HS-27A (cell line): ENCODE measurements at places on chromosomes 5 and 9.

- DNase-seq, result no peak
These were observed 98.7 kb downstream of the SLC24A2 start for GRCh38 chr9:19690128-19690527.

DNA sequence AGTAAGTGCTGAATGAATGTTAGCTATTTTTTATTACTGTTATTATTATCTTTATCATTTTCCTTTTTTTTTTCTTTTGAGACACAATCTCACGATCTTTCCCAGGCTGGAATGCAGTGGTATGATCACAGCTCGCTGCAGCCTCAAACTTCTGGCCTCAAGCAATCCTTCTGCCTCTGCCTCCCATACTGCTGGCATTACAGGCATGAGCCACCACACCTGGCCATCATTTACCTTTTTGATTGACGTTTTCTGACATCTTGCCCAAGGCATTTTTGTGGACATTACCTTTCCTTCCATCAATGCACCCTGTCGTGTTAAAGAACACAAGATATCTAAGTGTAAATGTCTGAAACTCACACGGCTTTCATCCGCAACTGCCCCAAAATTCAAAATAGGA, 138.2 kb downstream of the GAS1 start:
- no peak for DNase-seq

- no peak for DNase-seq
These were observed 804 bp downstream of the ARSI start for GRCh38 chr5:150301901-150302300.

DNA sequence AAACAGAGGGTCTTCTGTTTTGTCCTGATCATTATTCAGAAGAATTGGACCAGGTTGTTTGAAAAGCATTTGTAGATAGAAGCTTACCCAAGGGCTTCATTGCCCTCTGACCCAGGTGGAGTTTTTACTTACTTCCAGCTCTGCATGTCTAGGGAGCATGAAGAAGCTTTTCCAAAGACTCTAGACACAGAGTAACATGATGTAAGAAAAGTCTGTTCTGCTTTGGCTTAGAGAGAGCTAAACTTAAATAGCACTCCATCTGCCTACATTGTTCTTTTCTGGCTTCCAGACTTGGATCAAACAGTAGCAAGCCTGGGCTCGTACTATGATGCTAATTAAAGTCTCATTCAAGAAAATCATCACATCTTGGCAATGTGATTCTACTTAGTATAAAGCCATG, 112.1 kb downstream of the SNCAIP start:
- no peak for DNase-seq

GRCh38 chr5:123105864-123106263, 16.8 kb downstream of the PRDM6 start:
- no peak for DNase-seq

DNA sequence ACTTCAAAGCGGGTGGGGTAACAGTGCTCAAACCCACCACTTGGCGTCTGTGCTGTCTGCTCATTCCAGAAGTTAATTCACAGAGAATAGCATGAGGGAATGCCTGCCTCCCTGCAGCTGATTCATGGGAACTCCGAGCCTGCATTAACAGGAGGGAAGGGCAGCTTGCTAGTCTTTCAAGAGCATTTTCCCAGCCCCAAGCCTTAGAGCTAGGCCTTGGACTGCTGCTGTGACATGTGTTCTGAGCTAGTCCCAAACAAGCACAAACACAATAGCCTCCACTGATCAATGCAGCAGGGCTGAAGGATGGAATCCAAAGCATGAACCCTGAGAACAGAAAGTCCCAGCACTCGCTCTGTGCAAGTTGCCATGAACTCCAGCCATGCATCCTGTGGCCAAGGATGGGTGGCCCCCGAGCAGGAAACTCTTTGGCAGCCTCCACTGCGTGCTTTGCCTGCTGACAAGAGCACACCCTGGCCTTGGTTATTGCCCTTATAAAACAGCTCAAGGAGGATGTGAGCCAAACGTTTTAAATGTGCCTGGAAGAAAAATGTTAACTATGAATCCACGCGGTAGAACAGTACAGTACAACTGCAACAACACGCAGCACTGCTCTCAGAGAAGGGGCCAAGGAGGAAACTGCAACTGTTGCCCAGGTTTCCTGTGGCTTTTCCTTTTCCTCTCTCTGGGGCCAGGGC, 653.1 kb upstream of the KLF4 start:
- no peak for DNase-seq

DNA sequence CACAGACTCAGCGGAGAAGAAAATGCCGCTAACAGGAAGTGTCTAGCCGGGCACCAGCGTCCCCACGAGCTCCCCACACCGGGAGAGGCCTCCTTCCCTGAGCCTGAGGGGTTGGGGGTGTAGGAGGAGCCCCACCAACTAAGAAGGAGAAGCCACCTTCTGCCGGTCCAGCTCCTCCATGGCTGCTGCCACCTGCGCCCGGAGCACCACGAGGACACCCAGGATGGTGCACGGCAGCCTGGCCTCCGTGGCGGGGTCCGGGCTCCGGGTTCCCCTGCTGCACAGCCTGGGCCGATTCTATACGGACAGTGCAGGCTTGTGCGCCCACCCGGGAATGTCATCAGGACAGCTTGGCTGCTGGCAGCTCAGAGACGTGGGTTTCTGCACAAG, 297 bp downstream of the LCN8 start:
- DNase-seq, result no peak

GRCh38 chr5:136192526-136193321, at the start of gene SMIM32:
Gene SMIM32 (minus strand): TSS chr5:136193162. CDS start chr5:136192524, 638 bp downstream.
- DNase-seq, result no peak

GRCh38 chr9:114082017-114082762, 4.1 kb upstream of the AMBP start:
- DNase-seq, result peak; percentile 45

GRCh38 chr9:109122726-109123621, 3.2 kb upstream of the TMEM245 start:
- no peak for DNase-seq

GRCh38 chr5:181246276-181247049, 2.8 kb upstream of the RACK1 start:
- no peak for DNase-seq

DNA sequence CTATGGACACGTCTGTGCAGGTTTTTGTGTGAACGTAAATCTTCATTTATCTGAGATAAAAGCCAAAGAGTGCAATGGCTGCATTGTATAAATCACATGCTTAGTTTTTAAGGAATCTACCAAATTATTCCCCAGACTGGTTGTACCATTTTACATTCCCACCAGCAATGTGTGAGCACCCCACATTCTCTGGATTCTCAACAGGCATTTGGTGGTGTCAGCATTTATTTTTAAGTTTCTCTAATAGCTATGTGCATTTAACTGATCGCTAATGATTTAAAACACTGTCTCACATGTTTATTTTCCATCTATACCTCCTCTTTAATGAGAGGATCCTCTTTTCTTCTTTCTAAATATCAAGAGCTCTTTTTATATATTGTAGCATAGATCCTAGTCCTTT, 13.9 kb upstream of the ANKRD18A start:
- DNase-seq, result no peak
